HEK293T (cell line): ENCODE measurements at places on chromosomes 16 and 17.

DNA sequence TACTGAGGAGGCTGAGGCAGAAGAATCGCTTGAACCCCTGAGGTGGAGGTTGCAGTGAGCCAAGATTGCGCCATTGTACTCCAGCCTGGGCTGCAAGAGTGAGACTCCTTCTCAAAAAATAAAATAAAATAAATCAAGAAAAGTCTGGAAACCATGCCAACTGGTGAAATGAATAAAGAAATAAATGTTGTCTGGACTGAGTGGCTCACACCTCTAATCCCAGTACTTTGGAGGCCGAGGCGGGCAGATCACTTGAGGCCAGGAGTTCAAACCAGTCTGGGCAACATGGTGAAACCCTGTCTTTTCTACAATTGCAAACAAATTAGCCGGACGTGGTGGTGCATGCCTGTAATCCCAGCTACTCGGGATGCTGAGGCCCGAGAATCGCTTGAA is 744 bp upstream of the LRRC37A3 start:
- DNase-seq, result no peak

- no peak for DNase-seq
Measured at GRCh38 chr17:54944796-54945195, 23.7 kb downstream of the COX11 start.

DNA sequence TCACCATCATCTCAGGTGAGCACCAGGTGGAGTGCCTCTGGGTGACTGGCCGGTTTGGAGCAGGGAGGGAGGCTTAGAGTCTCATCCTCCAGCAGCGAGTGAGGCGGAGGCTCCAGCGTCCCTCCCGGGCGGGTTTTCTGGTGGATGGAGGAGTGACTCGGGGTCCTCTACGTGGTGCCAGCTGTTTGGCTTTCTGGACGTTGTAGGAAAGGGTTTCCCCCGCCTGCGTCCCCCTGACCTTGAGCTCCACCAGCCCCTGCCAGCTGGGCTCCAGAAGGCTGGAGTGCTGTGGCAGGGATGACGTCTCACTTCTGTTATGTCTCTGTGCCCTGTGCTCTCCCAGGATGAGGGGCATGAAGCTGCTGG is 522 bp downstream of the DNASE1 start:
- DNase-seq, result no peak

- no peak for DNase-seq
Measured at GRCh38 chr16:17939122-17939536, 397.4 kb downstream of the NPIPA8 start.

DNA sequence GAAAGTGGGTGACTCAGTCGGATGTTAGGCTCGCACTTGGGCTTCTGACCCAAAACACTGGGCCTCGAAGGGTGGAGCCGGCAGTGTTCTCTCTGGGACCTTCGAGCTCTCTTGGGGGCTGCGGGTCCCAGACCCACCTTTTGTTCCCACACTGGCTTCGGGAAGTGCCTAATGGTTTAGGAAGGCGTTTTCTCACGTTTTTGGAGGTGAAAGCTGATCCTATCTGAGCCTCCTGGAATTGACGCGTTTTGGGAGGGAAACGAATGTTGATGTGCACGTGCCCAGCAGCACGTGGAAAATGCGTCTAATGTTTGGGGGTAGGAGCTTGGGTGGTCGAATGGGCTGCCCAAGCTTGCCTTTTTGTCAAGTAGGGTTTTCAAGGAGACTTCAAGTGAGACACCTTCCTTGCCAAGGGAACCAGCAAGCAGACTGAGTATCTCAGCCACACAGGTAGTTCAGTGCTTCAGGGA is 666 bp downstream of the HGS start:
- no peak for DNase-seq

GRCh38 chr16:57537194-57537505 is 779 bp upstream of the CCDC102A start:
- no peak for DNase-seq

- DNase-seq, result no peak
Measured at GRCh38 chr17:83174362-83175118, 95.1 kb downstream of the METRNL start.

- DNase-seq, result no peak
Measured at GRCh38 chr16:10667239-10667638, 27.5 kb downstream of the TEKT5 start.

- no peak for DNase-seq
Measured at GRCh38 chr16:14505846-14506245, 124.2 kb downstream of the PARN start.

DNA sequence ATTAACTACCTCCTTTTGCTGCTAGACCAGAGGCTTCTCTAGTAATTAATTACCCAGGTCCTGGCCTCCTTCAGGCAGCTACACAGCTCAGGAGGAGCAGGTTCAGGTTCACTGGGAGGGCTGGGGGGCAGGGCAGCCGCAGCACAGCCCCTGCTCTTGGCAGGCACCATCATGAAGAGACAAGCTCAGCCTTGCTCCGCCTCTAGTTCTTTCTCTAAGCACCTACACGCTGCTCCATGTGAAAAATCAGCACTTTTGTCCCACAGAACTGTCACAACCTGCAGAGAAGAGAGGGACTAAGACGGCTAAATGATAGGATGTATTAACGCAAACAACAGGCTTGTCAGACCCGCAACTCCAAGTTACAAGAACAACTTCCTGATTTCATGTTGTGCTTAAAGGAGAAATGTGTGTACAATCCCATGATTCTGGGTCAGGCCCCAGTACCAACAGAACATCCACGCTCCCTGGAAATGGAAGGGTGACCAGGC is 53.4 kb downstream of the GRB2 start:
- peak; percentile 42 for DNase-seq

GRCh38 chr17:82868715-82869131 is 28.9 kb upstream of the ZNF750 start:
- DNase-seq, result no peak

GRCh38 chr16:88809068-88809675 is 2.6 kb downstream of the APRT start:
- DNase-seq, result no peak

- no peak for DNase-seq
Measured at GRCh38 chr17:12985431-12986293, 32.2 kb downstream of the ELAC2 start.

GRCh38 chr16:87515475-87516330 is 22.9 kb upstream of the ZCCHC14 start:
- DNase-seq, result no peak

- DNase-seq, result no peak
Measured at GRCh38 chr16:20612551-20613480, 36.6 kb upstream of the ACSM2B start.

DNA sequence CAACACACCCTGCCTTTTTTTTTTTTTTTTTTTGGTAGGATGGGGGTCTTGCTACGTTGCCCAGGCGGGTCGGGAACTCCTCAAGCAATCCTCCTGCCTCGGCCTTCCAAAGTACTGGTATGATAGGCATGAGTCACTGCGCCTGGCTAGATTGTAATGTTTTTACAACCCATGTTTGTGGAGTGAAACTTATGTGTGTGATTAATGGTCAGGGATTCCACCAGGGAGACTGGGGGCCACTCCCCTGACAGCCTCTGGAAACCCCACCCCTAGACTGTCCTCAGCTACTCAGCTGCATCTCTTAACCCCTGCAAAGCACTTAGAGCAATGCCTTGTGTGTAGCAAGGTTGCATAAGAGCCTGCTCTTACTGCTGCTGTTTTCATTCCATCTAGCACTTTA is 220.5 kb downstream of the PARN start:
- DNase-seq, result no peak

DNA sequence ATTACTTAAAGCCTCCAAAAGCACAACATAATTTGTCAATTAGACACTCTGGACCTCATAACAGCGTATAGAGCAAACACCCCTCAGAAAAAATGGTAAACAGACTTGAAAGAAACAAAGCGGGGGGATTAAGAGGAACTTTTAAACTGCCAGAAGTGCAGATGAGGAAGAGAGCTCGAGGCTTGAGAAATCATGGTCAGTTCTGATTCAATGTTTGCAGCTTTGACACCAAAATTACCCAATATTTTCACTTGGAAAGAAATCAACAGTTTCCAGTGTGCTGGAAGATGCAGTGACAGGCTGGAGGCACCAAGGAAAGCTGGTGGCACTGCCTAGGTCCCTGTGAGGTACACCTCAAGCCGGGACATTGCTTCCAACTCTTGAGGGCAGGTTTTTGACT is 180.9 kb upstream of the TOX3 start:
- DNase-seq, result no peak

GRCh38 chr17:81417049-81417878 is 22.0 kb downstream of the BAHCC1 start:
- no peak for DNase-seq

DNA sequence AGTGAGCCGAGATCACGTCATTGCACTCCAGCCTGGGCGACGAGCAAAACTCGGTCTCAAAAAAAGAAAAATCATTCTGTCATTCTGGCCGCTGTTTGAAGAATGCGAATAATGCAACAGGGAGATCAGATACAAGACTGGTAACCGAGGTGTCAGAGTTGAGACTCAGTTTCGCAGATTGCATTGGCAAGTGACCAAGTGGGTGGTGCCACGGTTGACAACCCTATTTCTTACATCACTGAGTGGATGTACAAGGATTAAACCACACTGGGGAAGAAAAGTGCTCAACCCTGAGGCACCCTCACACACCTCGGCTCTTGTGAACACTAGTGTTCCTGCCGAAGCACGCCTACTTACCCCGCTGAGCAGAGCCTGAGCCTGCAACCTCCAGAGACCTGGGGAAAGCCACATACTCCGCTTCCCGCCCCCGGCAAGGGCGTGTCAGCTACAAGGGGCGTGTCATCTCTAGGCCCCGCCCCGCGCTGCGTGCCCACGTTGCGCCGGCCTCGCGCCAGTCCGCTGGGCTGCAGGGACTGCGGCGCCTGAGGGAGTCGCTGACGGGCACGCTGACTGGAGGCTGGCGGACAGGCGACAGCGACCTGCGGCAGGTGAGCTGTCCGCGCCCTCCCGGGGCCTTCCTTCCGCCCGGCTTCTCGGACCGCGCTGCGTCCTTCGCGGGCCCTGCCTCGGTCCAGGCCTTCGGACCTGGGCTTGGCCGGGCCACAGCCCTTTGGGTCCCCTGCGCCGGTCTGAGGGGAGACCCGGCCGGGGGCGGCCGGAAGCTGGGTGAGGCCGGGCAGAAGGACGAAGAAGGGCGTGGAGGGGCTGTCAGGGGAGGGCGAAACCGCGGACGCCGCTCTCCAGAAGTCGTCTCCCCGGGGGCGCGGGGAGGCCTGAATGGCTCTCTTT is at the start of gene HMOX2:
Gene HMOX2 (plus strand): TSS at position 519 of the 909 bp plus-strand sequence. CDS start 29,127 bp downstream, outside the sequence.
- peak; percentile 95 for DNase-seq

GRCh38 chr17:45146890-45147580 is 1.2 kb upstream of the HEXIM1 start:
- DNase-seq, result peak; percentile 68

DNA sequence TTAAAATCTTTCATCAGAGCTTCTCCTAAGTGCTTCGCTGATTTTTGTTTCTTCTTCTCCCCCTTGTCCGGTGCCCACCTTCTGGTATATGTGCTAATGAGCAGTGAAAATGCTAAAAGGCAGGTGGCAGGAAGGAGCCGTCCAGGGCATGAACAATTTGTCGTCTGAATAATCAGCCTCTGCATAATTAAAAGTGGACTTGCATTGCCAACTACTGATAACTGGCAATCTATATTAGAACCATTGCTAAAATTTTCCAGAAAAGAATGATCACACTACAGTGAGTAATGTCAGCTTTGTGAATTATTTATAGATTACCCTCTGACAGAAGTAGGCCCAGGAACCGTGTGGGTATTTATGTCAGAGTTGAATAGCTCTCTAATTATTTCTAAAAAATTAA is 28.1 kb downstream of the SERPINF1 start:
- DNase-seq, result no peak

GRCh38 chr16:3152277-3152990 is 17.6 kb downstream of the ZNF213 start:
- peak; percentile 68 for DNase-seq

DNA sequence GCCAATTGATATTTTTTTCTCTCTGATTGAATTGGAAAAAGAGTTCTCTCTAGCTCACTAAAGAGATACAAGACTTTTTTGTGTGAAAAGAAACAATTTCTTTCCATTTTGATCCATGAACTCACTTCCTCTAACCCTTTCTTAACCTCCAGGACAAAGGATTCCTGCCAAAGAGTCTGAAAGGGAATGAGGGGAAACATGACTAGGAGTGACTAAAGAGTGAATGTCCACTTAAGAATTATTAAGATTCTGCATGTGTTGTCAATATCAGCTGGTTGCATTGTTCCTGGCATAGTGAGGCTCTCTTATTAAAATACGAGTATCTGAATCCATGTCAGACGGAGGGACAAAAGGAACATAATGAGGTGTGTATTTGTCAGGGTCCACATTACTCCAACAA is 344.7 kb downstream of the GRIN2A start:
- DNase-seq, result no peak

DNA sequence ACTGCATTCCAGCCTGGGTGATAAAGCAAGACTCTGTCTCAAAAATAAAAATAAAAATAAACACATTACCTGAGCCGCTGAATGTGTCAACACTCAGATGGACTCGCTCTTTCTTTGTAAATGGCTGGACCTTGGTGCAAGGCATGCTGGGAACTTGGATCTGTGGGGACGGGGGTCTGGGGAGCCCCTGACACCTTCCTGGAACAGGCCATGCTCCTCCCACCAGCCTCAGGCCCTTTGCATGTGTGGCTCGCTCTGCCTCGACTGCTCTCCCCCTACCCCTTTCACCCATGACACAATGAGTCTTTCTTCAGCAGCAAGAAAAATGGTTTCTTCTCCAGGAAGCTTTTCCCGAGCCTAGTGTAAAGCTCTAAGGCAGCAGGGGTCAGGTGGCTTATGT is 94.0 kb upstream of the CDH5 start:
- no peak for DNase-seq

GRCh38 chr17:26809033-26809432 is 484.9 kb upstream of the WSB1 start:
- DNase-seq, result no peak

GRCh38 chr16:12529582-12529981 is 274.1 kb downstream of the CPPED1 start:
- DNase-seq, result no peak

DNA sequence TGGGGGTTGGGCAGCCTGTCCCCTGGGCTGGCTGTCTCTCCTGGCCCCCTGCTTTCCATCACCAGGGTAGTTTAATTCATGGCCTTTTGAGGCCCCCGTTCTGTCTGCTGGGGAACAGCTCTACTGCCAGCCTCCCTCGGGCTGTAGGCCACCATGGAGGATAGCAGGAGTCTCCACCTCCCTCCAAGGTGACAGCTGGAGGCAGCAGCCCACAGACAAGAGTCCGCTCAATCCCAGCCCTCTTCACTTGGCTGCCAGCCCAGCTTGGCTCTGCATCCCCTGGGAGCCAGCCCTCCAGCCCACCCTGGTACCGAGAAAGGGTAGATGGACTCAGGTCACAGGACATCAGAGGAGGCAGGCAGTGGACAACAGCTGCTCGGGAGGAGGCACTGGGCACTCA is 194.6 kb upstream of the SDK2 start:
- DNase-seq, result no peak

GRCh38 chr16:62225675-62226074 is 189.4 kb upstream of the CDH8 start:
- DNase-seq, result peak; percentile 48

- no peak for DNase-seq
Measured at GRCh38 chr17:63196772-63197335, 230.8 kb downstream of the TANC2 start.
